ENCODE measurements at places on chromosomes 12 and 14. TPM values are rescaled to one million over a fixed set of nuclear protein-coding genes. Genes with fewer than 3 reads are reported as not detected.

- no peaks in the 10 kb centered on the region for H3K27me3 ChIP-seq
- no peak for DNase-seq
- H3K27ac ChIP-seq, result no peak overlapping the region
- H3K4me3 ChIP-seq, result no peak overlapping the region
- no peaks in the 10 kb centered on the region for H3K36me3 ChIP-seq
Measured at GRCh38 chr12:127888943-127889719, 377.8 kb upstream of the TMEM132C start.

DNA sequence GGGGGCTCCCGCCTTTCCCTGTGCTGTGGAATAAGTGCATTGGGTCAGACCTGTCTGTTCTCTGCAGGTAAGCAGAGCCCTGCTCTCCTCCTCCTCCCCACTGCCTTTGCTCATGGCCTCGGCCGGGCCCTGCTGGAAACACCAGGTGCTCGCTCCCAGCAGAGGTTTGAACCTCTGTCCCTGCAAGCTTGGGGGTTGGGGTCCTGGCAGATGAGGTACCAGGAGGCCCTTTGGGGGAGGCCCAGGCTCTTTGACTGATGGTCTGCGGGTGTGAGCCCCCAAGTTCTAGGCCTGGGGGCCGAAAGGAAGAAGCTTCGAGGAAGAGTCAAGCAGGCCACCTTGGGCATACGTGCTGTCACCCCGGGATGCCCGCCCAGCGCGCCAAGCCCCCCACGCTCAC lies 22.1 kb upstream of the CEP170B start:
- H3K4me3 ChIP-seq, result no peak overlapping the region
- H3K4me1 ChIP-seq, result no peaks in the 10 kb centered on the region
- no peaks in the 10 kb centered on the region for H3K36me3 ChIP-seq
- no peak overlapping the region for H3K27ac ChIP-seq

- H3K27me3 ChIP-seq, result no peaks in the 10 kb centered on the region
- DNase-seq, result no peak
- H3K4me3 ChIP-seq, result no peak overlapping the region
- no peaks in the 10 kb centered on the region for H3K36me3 ChIP-seq
Measured at GRCh38 chr14:72830786-72831594, 62.9 kb downstream of the DPF3 start.

DNA sequence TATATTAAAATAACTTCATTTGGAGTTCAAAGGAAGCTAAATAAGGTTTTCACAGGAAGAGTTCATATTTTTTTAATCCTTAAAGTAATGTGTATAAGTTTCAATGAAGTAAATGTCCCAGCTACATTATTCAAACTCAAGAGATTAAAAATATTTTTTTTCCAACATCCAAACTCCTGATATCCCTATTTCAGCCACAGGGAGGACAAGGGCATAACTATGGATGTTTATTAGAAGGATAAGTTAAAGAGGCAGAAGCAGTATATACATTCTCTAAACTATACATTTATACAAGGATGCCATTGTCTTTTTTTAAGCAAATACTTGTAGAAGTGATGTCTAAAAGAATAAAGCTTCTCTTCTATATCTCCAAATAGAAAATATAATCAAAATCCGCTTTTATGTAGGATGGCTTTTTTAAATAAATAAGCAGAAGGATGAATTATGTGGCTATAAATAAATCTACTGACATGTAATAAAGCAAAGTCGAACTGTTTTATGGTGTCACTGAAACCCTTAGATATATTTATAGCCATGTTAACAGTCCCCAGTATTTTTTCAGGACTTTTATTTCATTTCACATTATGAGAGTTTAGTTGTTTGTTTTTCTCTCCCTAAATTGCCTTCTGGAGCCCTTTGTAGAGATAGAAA lies 936.5 kb downstream of the DIO2 start:
- H3K27ac ChIP-seq, result no peak overlapping the region
- DNase-seq, result no peak
- no peaks in the 10 kb centered on the region for H3K27me3 ChIP-seq

PZP gene
- total RNA-seq, result not detected

- no peak overlapping the region for H3K4me3 ChIP-seq
- H3K4me1 ChIP-seq, result peaks cover 9% of the 10 kb centered on the region
- no peaks in the 10 kb centered on the region for H3K36me3 ChIP-seq
- DNase-seq, result no peak
- H3K27ac ChIP-seq, result no peak overlapping the region
Measured at GRCh38 chr14:77640756-77641533, 24.5 kb upstream of the SPTLC2 start.

GRCh38 chr14:104288272-104288671 lies 149.9 kb downstream of the KIF26A start:
- no peak for DNase-seq
- H3K4me1 ChIP-seq, result no peaks in the 10 kb centered on the region
- no peak overlapping the region for H3K4me3 ChIP-seq
- H3K36me3 ChIP-seq, result no peaks in the 10 kb centered on the region
- H3K27me3 ChIP-seq, result no peaks in the 10 kb centered on the region

DNA sequence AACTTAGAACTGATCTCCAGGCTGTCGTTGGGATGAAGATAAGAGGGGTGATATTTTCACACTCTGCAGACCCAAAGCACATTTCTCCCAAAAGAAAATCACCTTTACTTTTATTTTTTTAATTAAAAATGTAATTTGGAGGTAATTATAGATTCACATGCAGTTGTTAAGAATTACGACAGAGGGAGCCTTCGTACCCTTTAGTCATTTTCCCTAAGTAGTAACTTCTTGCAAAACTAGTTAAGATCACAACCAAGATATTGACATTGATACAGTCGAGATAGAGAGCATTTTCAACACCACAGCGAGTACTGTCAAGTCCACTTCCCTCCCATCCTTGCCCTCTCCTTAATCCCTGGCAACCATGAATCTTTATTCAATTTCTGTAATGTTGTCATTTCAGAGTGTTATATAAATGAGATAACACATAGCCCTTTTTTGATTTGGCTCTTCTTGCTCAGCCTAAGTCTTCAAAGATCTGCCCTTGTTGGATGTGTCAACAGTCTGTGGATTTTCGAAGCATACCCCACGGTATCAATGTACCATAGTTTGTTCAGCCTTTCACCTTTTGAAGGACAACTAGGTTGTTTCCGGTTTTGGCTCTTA lies 39.6 kb downstream of the DNAH10 start:
- H3K27me3 ChIP-seq, result no peaks in the 10 kb centered on the region
- no peaks in the 10 kb centered on the region for H3K36me3 ChIP-seq
- no peak overlapping the region for H3K27ac ChIP-seq
- no peaks in the 10 kb centered on the region for H3K4me1 ChIP-seq
- H3K4me3 ChIP-seq, result no peak overlapping the region

DNA sequence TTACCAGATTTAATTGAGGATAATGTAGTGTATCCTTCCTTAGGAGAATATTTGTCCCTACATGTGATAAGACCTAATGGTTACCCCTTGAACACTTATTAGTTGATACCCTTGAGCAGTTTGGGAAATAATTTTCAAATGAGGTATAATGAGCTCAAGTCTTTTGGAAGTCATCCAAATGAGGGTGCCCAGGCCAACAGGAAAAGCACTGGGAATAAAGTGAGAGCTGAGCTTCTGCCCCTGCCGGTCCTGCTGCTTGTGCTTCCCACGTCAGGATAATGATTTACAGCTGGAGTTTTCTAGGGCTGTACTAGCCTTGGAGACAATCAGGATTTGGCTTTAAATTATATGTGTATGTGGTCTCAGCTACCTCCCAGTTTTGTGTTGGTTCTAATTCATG lies 178.8 kb upstream of the FRMD6 start:
- no peak overlapping the region for H3K27ac ChIP-seq
- H3K27me3 ChIP-seq, result no peaks in the 10 kb centered on the region
- no peaks in the 10 kb centered on the region for H3K36me3 ChIP-seq
- no peaks in the 10 kb centered on the region for H3K4me1 ChIP-seq
- no peak for DNase-seq
- no peak overlapping the region for H3K4me3 ChIP-seq

GRCh38 chr14:45038865-45039264 lies 45.1 kb upstream of the PRPF39 start:
- no peaks in the 10 kb centered on the region for H3K27me3 ChIP-seq
- no peak overlapping the region for H3K27ac ChIP-seq
- no peak for DNase-seq

SLCO1B1 gene
- total RNA-seq, result not detected

DNA sequence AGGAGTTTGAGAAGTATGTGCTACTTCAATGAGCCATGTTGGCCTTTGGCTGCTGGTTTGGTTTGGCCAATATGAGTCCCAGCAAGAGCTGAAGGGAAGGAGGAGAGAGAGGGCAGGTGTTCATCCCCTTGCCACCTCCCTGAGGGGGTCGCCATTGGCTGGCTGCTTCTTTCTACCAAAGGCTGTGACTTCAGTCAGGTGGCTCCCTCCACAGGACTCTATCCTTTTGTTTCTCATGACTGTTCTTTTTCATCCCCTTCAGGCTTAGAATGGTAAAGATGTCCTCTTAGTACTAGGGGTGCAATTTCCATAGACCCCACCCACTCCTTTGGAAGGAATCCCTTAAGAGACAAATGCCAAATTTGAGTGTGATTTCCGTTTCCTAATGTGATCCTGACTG lies 31.2 kb upstream of the OTOGL start:
- no peaks in the 10 kb centered on the region for H3K27me3 ChIP-seq
- H3K27ac ChIP-seq, result no peak overlapping the region
- no peak for DNase-seq
- no peaks in the 10 kb centered on the region for H3K4me1 ChIP-seq
- H3K36me3 ChIP-seq, result no peaks in the 10 kb centered on the region

DNA sequence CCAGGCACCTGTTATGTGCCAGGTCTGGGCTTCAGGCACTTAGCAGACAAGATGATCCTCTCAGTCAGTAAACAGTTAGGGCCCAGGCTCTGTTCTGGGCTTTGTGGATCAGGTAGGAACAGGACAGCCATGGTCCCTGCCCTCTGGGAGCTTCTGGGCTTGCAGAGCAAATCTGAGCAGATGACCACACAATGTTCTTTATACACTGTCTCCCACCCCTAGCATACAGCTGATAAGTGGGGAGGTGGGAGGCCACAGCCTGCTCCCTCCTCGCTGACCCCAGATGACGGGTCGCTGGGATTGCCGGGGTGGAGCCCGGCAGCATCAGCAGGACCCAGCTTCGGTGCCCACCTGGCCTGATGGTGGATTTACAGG lies 53.1 kb upstream of the RIN3 start:
- no peaks in the 10 kb centered on the region for H3K36me3 ChIP-seq
- H3K4me1 ChIP-seq, result peaks cover 9% of the 10 kb centered on the region
- H3K27ac ChIP-seq, result no peak overlapping the region
- no peak for DNase-seq

DNA sequence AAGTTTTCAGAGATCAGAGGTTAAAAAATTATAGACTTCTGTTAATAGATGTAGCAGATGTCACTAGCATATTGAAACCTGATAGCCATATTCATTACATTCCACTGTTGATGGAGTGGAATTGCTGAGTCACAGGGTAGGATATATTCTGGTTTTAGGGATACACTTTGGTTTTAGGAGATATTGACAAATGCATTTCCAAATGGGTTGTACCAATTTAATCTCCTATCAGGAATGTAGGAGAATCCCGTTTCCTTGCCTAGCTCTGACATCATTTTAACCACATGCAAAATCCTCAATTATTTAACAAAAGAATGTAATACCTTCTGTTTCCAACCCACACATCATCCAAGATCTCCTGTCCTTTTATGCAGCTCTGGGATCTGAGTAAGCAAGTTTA lies 30.7 kb upstream of the ESR2 start:
- no peak for DNase-seq
- H3K27me3 ChIP-seq, result no peaks in the 10 kb centered on the region
- no peak overlapping the region for H3K4me3 ChIP-seq
- no peaks in the 10 kb centered on the region for H3K36me3 ChIP-seq

Data from SJSA1 (cell line).